CD4-positive, alpha-beta T cell (primary cell): ENCODE measurements at places on chromosomes 4 and X.

DNA sequence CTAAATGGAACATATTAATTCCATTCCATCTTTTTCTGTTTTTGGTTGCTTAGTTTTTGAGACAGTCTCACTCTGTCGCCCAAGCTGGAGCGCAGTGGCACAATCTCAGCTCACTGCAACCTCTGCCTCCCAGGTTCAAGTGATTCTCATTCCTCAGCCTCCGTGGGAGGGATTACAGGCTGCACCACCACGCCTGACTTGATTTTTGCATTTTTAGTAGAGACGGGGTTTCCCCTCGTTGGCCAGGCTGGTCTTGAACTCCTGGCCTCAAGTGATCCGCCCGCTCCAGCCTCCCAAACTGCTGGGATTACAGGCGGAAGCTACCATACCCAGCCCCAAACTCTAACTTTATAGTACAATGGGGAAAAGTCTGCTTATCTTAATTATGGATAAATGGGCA, 11.2 kb downstream of the HNRNPD start:
- DNase-seq = no peak

GRCh38 chr4:56374956-56375355, 12.3 kb downstream of the AASDH start:
- DNase-seq = no peak

DNA sequence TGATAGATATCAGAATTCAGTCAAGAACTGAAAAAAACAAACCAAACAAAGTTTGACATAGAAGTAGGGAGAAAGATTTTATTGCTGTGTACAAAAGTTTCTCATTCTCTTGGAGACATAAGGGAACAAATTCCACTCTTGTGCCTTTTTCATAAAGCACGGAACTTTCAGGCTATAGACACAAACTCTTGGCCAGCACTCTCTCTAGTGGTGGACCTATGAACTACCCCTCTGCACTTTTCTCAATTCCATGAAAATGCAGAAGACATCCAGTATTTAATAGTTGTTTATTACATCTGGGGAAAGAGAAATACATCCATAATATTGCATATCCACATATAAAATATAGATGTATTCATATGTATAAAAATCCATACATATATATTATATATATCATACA, 291.6 kb upstream of the HS3ST1 start:
- no peak for DNase-seq

GRCh38 chr4:3461515-3462291, 1.4 kb upstream of the DOK7 start:
- DNase-seq = no peak

DNA sequence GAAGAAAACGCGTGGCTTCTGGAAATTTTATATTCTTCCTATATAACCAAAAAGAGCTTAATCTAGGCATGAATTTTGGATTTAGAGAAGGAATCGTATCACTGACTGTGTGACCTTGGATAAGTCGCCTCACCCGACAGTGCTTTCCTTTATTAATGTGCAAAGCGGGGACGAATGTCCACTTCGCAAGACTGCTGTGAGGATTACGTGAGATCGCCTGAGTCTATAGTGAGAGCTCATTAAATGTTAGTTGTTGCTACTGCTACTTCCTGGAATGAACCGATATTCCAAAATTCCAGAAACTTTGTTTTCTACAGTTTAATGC, 448 bp upstream of the TBC1D8B start:
- no peak for DNase-seq

DNA sequence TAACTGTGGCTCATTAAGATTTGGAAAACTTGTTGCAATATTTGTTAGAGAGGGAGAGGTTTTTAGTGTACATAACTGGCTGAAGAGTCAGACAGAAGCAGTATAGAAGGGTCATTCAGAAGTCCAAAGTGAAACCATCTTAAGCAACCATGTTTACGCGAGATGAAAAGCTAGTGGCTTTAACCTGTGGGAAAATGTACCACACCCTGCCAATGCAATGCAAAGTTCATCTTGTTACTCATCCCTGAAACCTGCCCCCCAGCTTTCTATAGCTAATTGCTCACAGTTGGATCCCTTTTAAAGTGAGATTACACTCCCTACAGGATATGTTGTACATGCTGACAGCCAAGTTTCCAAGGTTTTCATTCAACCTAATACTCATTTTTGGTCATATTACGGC, 96.7 kb upstream of the RAPGEF2 start:
- no peak for DNase-seq

- no peak for DNase-seq
Observed at GRCh38 chr4:132530861-132531260, 618.2 kb upstream of the PCDH10 start.

DNA sequence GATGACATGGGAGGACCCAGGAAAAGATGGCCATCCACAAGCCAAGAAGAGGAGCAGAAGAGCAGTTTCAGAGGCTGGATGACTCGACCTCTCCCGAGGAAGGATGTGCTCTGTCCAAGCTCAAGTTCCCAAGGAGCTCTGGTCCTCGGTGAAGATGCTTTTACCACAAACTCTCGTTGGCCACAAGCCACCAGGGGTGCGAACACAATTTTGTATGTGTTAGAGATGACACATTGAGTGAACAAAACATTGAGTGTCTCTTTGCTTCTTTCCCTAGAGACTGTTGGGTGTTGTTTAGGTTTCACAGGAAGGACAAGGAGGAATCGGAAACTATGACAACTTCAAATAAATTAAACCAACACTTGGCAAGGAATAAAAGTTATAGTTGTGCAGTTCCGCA, 26.3 kb downstream of the FGFBP1 start:
- no peak for DNase-seq

DNA sequence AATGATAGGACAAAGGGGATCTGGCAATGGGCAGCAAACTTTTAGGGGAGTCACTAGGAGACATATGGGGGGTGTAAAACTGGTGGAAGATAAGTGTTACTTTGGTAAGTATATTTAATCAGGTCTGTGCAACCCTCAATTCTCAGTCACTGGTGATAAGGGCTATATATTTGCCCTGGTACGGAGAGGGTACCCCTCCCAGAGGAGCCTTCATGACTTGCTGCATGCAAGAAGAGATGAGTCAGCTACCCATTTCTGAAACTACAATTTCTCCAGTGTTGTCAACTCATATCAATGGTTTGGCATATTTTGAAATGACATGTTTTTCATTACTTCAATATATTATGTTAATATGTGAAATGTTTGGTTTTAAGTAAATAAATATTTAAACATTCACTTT, 14.3 kb downstream of the SMARCAD1 start:
- no peak for DNase-seq

GRCh38 chr4:82718162-82718940, 80.2 kb downstream of the SCD5 start:
- DNase-seq = no peak

DNA sequence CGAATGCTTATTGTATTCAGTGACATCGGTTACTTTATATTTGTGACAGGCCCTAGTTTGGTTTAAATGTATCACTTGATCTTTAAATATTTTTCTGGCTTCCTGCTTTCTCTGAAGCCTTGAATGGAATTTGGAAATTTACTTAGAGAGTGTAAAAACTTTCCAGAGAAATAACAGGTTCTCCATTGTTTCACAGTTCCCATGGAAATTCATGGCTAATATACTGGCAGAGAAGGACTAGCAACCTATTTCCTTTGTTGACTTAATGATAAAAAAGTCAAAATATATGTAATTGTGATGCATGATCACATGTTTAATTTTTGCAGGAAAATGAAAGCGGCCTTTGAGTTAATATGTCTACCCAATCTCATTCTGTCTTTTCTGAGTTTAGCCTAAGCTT, 13.2 kb downstream of the NEIL3 start:
- no peak for DNase-seq

DNA sequence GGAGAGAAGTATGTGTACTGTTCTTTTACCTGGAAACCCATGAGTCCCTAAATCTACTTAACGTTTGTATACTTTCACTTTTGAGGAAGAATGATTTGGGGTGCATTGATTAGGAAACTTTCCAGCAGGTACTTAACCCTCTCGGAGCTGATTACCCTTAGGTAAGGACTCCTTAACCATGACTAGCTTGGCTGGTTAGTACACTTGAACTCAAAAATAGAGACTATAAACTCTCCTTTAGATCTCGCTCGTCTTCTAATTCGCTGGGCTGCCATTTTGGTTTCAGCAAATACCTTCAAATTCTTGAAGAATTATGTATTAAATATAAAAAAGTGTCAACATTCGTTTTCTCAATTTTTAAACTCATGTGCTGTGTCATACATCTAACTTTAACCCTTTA, 2.0 kb downstream of the USP9X start:
- no peak for DNase-seq

- no peak for DNase-seq
Observed at GRCh38 chr4:186699881-186700397, 23.7 kb downstream of the FAT1 start.
